Neural progenitor cell (in vitro differentiated cells): ENCODE measurements at places on chromosomes 7 and 10.

- no peak for DNase-seq
Observed at GRCh38 chr7:134654104-134654775, 7.6 kb downstream of the BPGM start.

GRCh38 chr7:92827464-92828120 lies 8.8 kb downstream of the CDK6 start:
- DNase-seq, result no peak

DNA sequence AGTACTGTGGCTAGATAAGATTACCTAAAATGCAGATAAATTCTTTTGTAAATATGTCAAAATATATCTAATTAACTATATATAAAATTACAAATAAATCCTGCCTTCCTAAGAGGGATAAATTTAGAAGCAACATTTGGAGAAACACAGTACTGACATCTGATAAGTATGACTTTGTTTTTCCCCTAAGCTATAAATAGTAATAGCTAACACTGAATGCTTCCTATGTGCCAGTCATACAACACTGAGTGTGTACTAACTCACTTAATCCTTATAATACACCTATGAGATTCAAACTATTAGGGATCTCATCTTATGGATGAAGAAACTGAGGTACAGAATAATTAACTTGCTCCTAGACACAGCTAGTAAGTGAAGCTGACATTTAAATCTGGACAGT lies 733.4 kb downstream of the MAGI2 start:
- no peak for DNase-seq

- DNase-seq, result no peak
Observed at GRCh38 chr10:113158183-113158582, 208.1 kb downstream of the TCF7L2 start.

GRCh38 chr7:16985621-16986020 lies 103.8 kb upstream of the AGR3 start:
- no peak for DNase-seq

DNA sequence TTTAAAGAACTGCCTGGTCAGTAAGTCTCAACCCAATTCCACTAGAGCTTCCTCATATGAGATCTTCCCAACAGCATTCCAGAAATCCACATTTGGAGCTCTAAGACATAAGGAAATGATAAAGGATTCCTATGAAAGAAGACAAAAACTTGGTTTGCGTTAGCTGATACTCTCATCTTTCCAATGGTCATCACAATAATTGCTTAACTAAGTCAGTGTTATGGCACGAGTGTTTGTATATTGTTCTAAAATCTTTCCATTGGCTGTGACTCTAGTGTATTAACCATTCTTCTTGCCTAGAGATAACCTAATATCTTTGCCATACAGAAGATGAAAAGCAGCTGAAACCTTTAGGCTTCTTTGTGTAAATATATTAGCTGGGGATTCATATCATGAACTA lies 289.0 kb downstream of the SNX13 start:
- no peak for DNase-seq

- DNase-seq, result no peak
Observed at GRCh38 chr7:36312915-36313334, 76.7 kb upstream of the ANLN start.

DNA sequence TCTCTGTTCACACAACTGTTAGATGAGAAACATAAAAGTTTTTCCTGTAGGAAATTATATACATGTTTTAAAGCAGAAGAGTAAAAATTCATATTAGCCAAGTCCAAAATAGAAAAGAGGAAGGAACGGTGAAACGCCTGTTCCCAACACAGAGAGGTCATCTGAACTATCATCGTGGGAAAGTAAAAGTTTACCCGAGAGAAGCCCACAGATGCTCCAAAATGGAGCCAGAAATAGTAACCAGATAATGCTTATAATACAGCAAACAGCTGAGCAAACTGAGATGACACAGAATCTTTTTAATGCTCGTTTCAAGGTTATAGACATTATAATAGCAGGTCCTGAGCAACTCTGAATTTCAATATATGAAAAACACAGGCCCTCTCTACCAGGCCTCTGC lies 24.5 kb downstream of the FRMD4A start:
- DNase-seq, result no peak

DNA sequence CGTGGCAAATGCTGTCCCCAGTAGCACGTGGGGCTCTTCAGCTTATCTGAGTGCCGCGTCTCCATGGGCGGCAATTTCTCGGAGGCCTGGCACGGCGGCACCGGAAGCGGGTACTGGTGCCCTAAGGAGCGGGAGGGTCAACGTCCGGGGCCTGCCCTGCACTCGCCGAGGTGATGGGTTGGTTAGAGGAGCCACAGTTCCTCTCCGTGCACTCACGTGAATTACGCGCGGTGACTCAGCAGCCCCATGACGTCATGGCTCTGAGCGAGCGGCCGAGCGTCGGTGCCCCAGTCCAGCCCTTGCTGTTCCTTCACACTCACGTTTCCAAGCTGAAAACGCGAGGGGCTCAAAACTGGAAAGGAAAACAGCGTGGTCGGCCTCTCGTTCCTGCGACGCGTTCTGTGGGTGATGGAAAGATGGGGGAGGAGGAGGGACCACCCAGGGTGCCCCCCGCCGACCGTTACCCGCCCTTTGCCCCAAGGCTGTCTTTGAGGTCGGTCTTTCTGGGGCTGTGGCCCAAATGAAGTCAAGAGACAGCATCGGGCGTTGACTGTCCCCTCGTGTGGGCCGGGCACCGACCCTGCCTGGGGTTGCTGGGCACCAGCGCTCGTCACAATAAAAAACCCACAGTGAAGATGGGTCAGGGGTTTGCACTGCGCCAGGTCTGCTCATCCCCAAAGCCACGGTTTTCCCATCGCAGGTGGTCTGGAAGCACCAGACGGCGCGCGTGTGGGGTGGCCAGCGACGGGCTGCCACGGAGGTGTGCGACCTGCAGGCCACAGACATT lies 70.4 kb upstream of the CFAP46 start:
- DNase-seq, result no peak

GRCh38 chr10:29865700-29866355 lies 193.6 kb downstream of the JCAD start:
- no peak for DNase-seq

DNA sequence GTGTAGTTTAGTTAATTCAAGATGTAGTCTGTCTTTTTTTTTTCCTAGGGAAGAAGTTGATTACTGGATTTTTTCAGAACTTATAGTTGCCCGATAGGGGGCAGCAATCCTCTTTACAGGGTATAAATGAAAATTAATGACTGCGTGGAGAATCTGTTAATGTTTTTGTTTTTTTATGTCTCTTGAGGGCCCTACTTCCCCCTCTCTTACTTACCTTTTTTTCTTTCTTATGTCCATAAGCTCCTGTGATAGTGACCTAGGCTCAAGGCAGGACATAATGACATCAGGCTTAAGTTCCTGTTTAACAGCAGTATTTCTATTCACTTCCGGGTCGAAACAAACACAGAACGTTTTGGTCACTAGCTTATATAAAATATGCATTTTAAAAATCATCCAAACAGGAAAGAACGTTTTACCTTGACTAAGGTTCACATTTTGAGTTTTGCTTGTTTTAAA lies 18.8 kb downstream of the CDC123 start:
- DNase-seq, result peak; percentile 61

DNA sequence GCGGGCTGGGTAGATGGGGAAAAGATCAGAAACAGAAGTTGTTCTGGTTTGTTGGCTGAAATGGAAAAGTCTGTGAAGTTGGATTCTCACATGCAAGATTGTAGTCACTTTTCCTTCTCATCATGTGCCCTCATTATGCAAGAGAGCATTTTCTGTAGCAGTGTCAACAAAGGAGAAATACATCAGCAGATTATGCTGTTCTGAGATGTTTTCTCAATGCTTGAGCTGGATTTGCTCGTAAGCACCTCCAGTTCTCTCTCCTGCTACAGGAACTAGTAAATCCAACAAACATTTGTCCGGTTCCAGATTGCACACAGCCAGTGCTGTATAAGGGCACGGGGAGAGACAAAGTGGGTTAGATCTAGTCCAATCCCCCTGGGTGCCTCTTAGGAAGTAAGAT lies 90.0 kb downstream of the GATA3 start:
- DNase-seq, result no peak
